Stimulated activated CD4-positive, alpha-beta T cell treated with anti-CD3 and anti-CD28 coated beads, TNF-alpha, amount 100 ng/mL, for 4 hours (primary cell): ENCODE measurements at places on chromosomes 5 and 9.

DNA sequence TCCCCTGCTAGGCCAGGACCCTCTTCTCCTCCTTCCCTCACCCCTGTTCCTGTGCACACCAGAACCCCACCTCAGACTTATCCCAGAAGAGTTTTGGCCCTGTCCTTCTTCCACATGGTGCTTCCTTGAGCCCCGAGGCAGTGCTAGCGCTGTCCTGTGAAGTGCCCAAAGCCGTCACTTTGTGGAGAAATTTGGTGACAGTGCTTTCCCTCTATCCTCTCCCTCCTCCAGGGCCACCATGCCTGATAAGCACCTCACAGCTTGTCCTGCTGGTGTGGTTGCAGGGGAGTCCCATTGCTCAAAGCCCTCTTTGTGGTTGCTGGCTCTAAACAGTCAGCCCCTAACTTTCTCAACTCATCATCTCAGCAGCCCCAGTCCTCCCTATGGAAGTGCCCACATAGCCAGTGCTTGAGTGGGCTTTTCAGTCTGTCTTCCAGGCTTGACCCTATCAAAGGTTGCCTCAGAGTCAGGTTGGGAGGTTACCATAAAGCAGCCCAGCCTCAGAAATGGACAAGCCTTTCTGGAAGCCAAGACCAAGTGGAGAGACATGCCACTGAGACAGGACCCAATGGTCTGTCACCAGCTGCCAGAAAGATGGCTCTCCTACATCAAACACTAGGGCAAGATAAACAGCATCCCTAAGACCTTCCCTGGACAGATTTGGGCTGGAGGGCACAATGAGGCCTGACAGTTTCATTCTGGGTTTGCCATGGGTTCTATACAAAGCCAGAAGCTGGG lies 18.0 kb downstream of the IGIP start:
- no peak for DNase-seq

- DNase-seq = no peak
These were observed 11.8 kb upstream of the HEXB start for GRCh38 chr5:74673011-74673790.

DNA sequence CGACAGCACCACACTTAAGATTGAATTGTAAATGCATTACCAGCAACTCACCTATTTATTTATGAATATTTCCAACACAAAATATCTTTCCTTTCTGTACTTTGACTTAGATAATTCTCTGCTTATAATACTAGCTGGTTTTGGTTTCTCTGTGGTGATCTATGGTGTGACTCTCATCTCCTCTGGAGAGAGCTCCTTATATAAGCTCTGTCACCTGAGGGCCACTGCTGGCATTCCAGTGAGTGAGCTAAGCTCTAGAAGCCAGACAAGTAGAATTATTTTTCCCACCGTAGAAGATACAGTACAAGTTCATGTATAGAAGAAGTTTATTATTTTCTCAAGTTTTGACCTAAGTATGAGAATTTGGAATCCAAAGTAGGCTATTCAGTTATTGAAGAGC lies 111.5 kb downstream of the CDC42SE2 start:
- no peak for DNase-seq

GRCh38 chr9:129263836-129264235 lies 85.8 kb upstream of the IER5L start:
- no peak for DNase-seq

- no peak for DNase-seq
These were observed 47.1 kb upstream of the AKNA start for GRCh38 chr9:114434878-114435311.

GRCh38 chr5:57659886-57660285 lies 177.3 kb upstream of the ACTBL2 start:
- no peak for DNase-seq

DNA sequence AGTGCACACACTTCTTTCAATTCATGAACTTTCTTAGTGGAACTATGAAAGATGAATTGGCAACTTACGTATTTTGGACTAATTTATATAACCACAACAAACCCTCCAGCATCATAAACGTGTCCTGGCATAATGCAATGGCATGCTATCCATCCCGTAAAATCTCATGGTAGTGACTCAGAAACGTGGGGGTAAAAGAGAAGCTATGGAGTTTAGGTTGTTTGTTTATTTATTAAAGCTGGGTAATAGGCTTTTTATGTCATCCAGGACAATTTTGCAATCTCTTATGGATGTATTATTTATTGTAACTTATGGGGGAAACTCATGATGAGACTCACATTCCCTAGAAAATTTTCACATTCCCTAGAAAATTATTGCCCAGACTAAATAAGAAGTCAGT lies 106.3 kb downstream of the GDA start:
- DNase-seq = no peak

- no peak for DNase-seq
These were observed 14.9 kb downstream of the MEGF10 start for GRCh38 chr5:127305493-127305892.
